ENCODE measurements at places on chromosomes 6 and 20.

DNA sequence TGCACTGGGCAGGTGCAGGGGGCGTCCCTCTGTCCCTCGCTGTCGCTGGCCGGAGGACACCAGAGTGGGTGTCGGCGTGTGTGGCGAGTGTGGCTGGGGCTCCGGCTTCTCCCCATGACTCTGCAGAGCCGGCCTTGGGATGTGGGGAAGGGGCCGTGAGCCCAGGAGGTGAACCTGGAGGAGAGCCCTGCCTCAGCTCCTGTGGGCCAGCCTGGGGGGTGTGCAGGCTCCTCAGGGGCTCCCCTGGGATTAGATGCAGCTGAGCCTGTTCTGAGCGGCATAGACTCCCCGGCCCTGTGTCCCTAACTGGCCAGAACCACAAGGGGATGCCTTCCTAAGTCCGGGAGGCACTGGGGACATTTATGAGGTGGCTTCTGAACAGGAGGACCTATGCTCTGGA, 73.2 kb upstream of the GATA5 start:
- DNase-seq: no peak

- DNase-seq: no peak
Observed at GRCh38 chr6:53730767-53731166, 64.0 kb upstream of the LRRC1 start.

DNA sequence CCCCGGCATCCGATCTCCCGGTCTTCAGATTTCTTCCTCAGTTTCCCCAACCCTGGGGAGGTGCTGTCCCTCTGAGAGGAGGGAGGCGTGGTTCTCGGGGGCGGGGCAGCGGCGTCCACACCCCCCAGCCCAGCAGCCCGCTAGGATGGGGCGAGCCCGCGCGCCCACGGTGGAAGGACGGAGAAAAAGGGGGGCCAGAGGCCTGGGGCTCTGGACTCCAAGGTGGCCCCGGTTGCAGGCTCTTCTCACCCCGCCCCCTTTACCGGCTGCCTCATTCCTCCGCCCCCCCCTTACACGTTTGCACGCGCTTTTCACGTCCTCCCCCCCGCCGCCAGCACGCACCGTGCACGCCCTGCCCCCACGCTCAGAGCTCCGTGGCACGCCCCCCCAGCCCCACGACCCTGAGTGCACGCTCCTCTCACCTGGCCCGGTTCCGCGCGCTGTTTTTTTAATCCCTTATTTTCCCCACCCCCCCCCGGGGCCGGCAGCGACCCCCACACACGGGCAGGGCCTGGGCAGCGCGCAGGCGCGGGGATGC, 402 bp downstream of the ZBTB12 start:
- peak; percentile 59 for DNase-seq

- no peak for DNase-seq
Observed at GRCh38 chr6:53604623-53605190, 59.8 kb upstream of the GCLC start.

GRCh38 chr6:108733706-108734265, 114.4 kb upstream of the ARMC2 start:
- DNase-seq: no peak

GRCh38 chr20:19993958-19994669, 23.0 kb upstream of the NAA20 start:
- DNase-seq: peak; percentile 72

GRCh38 chr6:55499591-55499990, 79.4 kb downstream of the HMGCLL1 start:
- DNase-seq: no peak

GRCh38 chr6:45419571-45420082, 41.9 kb upstream of the SUPT3H start:
- peak; percentile 68 for DNase-seq

DNA sequence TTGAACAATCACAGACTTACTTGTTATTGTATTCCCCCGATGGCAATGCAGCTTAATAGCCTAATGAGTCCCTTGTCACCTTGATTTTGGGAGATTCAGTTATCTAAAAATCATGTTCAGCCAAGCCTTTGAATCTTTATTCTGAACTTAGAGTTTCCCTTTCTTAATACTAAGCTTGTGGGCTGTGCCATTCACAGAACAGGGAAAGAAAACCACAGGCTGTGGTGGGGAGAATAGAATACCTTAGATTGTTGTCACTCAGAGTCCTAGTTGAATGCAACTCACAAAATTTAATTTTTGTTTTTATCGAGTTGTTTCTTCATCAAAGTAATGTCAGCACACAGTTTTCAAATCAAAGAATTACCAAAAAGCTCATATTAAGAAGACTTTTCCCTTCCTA, 37.4 kb downstream of the RFPL4B start:
- DNase-seq: peak; percentile 23

DNA sequence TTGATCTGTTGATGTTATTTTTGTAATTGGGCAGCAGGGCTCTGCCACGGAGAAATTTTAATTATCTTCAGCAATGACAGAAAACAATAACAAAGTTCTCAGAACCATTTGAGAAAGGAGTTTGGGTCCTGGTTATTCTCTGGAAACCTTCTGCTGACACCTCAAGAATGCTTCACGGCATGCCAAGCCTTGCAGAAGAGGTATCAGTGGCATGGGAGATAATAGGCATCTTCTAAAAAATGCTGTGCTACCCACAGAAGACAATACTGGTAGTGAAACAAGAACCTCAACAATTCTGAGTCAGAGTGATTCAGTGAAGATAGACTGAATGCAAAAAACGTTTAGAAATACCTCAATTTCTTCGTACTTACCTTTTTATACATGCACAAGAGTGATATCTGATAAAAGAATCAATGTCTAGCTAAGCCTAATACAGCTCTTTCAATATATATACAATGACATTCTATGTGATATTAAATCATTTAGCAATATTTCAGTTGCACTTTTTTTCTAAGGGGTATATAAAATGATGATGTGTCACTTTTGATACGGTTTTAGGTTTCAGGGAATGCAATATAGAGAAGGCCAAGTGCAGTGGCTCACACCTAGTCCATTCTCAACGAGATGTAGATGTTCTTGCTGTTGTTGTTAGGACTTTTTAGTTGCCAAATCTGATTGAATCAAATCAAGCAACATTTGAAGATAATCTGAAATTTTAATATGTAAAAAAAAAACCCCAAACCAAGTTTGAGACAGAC, 110.4 kb upstream of the COL21A1 start:
- peak; percentile 14 for DNase-seq

GRCh38 chr6:21587961-21588480, 5.5 kb upstream of the SOX4 start:
- peak; percentile 53 for DNase-seq

- no peak for DNase-seq
Observed at GRCh38 chr6:3565291-3565690, 108.4 kb upstream of the SLC22A23 start.

- no peak for DNase-seq
Observed at GRCh38 chr6:143040018-143040417, 20.7 kb upstream of the AIG1 start.

DNA sequence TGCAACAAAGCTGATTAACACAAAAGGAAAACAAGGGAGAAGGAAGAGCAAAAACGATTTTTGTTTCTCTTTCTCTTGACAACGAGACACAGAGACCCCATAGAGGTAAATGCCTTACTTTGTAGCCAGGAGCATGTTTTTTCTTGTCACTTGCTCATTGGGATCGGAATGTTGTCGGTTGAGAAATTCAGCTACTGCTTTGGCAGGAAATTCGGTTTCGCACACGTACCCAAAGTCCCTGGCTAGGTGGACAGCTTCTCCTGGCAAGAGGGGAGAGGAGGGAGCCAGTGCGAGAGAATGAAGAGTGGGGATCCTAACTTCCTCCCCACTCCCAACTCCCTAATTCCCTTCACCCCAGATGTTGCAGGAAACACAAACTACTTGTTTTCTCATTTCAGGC, 14.5 kb downstream of the TFAP2A start:
- DNase-seq: no peak

- DNase-seq: no peak
Observed at GRCh38 chr6:121297694-121298093, 36.6 kb downstream of the TBC1D32 start.

DNA sequence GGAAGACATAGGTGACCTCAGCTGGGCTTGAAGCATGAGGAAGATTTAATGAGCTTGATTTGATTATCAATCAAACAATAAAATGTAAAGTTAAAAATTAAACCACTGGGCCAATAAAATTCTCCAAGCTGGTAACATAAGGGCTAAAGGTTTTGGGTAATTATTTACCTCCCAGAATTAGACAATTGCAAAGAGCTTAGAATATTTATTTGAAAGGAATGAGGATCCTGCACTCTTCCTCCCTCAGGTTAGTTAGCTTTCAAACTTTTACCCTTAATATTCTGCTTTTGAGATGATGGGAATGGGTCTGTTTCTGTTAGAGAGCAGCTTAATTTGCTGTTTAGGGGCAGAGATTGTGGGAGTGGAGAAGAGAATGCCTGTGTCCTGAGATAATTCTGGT, at the start of gene SLC17A4:
SLC17A4 (plus strand) TSS at position 208 of the 400 bp plus-strand sequence. CDS start 7,221 bp downstream, outside the sequence.
- no peak for DNase-seq

GRCh38 chr6:146790561-146791091, 191.9 kb downstream of the ADGB start:
- DNase-seq: no peak

DNA sequence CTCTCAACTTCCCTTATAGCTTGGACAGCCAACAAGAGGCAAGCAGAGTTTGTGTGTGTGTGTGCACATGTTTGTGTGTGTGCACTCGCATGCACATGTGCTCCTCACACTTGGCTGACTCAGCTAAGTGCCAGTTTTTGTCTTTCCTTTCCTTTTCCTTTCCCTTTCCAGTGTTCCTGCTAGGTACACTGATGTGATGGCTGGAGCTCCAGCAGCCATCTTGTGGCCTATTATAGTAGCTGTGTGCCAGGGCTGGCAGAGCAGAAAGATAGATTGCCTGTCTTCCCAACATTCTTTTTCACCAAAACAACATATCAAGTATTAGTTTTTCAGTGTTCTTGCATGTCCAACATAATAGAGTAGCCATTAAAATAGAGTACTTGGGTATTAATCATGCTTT, 79.5 kb downstream of the AK9 start:
- DNase-seq: no peak

- peak; percentile 98 for DNase-seq
Observed at GRCh38 chr6:15329197-15329671, 83.4 kb downstream of the JARID2 start.

GRCh38 chr6:99613705-99614429, 7.2 kb downstream of the PRDM13 start:
- DNase-seq: no peak

GRCh38 chr6:132161283-132161682, 210.1 kb upstream of the CCN2 start:
- peak; percentile 70 for DNase-seq

- DNase-seq: peak; percentile 83
Observed at GRCh38 chr20:39607141-39607540, 645.0 kb downstream of the DHX35 start.

DNA sequence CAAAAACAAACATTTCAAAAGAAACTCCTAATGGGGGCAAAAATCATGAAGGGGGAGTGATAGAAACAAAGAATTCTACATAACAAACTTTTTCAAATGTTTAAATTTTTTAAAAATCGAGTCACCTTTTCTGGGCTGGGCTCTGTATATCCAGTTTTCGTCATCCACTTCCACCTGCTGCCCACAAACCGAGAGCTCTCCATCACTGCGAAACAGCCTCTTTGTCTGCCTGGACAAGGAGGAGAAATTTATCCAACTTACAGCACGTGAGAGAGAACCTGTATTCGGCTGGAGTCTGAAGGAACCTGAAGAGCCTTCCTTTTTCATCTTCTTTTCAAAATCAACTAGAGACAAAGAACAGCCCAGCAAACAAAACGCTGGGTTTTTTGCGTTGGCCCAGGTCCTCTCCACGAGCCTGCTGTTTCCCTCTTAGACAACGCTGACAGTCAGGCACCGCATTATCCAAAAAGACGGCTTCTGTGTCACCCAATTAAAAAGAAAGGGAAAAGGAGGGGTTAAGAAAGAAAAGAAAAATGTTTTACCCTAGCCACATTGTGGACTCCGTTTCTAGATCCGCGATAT, 72.4 kb upstream of the NHSL1 start:
- no peak for DNase-seq

DNA sequence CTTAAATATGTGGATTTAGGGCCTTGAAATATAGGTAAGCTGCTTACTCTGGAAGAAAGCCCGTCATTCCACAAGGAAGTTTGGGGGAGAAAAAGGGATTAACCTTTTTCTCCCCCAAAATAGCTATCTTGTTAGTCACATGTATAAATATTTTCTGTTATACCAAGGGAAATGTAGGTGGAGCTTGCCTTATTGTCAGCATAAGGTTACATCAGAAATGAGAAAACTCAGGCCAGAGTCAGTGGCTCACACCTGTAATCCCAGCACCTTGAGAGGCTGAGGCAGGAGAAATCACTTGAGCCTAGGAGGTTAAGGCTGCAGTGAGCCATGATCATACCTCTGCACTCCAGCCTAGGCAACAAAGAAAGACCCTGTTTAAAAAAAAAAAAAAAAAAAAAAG, 129.9 kb downstream of the LRFN2 start:
- no peak for DNase-seq

Measured in fibroblast of skin of abdomen (primary cell).